Stimulated activated CD4-positive, alpha-beta T cell treated with anti-CD3 and anti-CD28 coated beads, Interleukin-4, amount 100 ng/mL, for 48 hours (primary cell): ENCODE measurements at places on chromosomes 11 and 22.

DNA sequence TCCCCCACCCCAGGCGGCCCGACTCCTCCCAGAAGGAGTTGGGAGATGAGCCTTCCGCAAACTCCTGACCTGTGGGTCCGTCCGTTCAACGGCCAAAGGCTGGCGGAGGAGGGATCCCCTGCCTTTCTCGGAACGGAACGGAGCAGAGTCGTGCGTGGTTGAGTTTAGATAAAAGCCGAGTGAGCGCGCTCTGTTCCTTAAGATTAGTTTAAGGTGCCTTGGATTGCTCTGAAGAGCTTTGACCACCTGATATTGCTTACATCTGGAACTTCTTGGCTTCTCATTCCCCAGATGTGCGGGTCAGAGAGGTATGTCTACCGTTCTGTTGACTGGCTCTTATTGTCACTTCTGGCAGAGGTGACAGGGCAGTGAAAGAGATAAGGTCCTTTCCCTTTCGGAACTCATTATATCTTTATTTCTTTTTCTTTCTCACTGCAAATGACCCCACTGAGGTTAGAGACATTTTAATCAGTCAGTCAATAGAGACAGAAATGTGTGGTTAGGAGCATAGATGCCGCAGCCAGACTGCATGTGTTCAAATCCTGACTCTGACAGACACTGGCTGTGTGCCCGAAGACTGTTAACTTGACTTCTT is at the start of gene TRIM6:
Gene TRIM6, plus strand, starts transcription at position 31 of the 595 bp plus-strand sequence. Its CDS starts 261 bp downstream, at position 292.
- no peak for DNase-seq

DNA sequence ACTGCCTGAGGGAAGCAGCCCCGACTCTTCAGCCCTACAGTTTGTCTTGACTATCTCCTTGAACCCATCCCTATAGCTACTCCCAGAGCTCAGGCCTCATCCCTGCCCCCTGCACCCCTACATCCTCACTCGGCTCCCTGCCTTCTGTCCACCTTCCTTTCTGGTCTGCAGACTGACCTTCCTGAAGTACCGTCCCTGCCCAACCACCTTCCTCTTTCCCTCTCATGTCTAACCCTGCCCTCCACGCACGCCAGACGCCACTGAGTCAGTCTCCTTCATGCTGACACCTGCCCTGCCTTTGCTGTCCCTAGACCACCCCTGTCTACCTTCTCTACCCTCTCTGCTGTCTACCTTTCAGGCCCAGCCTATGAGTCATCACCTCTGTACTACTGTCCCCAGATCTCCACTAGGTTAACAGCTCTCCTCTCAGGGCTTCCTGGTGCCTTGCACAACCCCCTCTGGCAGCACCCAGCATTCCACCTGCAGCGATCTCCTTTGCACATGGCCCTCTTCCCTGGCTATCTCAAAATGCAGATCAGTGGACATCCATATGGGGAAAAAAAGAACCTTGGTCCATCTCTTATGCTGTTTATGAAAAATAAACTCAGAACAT is 8.9 kb downstream of the KCTD21 start:
- DNase-seq: no peak

DNA sequence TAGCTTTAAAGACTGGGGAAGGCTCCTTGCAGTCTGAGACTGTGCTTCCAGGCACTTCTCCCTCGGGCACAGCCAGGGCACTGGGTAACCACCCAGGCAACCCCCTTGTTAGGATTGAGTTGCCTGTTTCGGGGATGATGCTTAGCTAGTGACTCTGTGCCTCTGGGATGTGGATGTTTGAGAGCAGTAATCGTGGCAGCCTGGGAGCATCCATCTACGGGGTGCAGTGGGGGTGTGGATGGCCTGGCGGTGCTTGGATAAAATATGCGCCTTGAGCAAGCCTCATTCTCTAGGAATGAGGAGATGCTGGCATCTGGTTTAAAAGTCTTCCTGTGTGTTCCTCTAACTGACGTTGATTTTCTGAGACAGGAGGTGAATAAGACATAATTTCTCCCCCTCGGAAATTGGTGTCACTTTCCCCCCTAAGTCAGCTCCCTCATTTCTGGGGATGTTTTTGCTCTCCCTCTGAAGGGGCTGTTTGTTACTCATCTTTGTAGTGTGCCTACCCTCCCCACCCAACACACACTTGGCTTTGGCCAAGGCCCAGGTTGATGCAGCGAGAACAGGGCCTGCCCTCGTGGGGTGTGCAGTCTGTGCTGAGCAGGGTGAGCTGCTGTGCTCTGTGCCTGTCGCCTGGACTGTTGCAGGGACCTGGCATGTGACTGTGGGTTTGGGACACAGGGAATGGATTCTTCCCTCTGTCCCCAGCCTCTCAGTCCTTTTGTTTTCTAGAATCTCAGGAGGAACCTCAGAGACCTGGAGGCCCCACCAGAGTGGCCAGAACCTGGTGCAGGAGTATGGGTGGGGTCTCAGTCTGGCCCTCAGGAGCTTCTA is 2.0 kb downstream of the GNAZ start:
- DNase-seq: no peak

GRCh38 chr11:113177671-113178070 is 136.7 kb upstream of the TTC12 start:
- DNase-seq: no peak

DNA sequence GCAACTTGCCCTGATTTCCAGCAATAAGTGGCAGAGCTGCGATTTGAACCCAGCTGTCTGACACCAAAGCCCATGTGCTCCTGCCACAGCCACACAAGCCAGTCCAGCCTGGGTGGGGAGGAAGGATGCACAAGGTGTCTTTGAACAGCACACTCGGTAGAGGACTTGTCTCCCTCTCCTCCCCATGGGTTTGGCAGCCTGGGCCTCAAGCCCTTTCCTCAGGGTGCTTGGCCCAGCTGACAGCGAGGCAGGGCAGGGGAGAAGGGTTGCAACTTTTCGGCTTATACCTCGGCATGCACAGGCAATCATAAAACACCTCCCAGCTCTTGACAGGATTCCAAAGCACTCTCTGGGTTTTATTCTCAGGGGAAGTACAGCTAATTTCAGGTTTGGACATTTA is 19.3 kb downstream of the ASPHD2 start:
- no peak for DNase-seq

DNA sequence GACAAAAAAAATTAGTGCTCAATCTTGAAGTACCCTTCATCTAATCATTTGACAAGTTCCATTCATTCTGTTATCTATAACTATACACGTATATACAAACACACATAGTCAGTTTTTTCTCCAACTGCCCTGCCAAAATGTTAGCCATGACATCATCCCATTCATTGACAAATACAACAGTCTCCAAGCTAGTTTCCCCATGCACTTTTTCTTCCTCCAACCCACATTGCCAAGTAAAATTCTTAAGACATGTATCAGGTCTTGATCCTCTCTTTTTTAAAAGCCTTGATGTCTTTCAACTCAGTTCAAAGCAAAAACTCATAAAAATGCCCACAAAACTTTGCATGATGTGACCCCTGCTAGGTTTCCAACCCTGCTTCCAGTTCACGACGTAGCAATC is 58.1 kb downstream of the DDI1 start:
- DNase-seq: no peak

GRCh38 chr11:119120639-119121007 is 757 bp upstream of the HINFP start:
- DNase-seq: no peak

- DNase-seq: no peak
These were observed 99.3 kb downstream of the WNT7B start for GRCh38 chr22:45877651-45878050.

DNA sequence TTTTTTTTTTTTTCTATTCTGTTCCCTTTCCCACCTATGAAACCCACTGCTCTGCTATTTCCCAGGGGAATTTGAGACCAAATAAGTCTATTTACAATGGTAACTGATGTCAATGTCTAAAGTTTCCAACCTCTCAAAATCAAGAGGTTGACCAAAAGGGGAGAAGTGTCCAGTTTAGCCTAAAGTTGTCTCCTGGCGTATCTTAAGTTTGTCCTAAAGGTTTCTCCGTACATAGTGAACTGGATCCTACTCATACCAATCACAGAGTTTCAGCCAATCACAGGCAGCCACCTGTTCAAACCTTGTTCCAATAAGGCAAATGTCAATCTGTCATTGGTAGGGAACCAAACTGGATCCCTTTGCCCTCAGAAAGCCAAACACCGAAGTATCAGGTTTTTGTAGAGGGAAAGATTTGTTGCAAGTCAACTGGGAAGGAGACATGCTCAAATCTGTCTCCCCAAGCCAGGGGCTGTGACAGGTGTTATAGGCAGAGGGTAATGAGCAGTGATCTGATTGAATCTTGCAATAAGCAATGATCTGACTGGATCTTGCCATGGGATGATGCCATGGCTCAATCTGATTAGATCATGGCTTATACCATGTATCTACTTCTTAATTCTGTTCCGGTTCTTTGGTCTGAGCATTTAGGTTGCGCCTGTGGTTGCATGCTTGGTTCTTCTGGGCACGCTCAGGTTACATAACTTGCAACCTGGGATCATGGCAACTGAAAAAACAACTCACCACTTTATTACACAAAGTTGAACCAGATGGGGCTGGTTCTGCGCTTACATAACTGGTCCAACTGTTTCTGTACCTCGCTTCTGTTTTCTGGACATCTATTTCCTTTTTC is 1.1 kb upstream of the VPS37C start:
- peak; percentile 18 for DNase-seq
